ENCODE measurements at places on chromosomes 6 and 20.

DNA sequence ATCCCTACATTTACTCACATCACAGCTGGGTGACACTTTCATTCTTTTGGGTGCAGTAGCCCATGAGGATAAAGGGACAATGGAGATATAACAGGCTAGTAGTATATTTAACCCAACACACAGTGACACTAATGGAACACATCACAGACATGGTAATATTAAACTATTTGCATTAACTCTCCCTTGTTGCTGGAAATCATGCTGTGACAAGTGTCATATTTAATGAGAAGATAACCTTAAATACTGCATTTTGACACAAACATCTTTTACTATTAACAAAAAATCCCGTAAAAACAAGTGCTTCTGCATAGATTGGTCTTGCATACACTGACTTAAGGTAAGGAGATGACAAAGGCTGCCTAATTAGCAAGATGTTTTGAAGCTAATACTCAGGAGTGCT, 45.5 kb downstream of the CNR1 start:
- no peak for DNase-seq

DNA sequence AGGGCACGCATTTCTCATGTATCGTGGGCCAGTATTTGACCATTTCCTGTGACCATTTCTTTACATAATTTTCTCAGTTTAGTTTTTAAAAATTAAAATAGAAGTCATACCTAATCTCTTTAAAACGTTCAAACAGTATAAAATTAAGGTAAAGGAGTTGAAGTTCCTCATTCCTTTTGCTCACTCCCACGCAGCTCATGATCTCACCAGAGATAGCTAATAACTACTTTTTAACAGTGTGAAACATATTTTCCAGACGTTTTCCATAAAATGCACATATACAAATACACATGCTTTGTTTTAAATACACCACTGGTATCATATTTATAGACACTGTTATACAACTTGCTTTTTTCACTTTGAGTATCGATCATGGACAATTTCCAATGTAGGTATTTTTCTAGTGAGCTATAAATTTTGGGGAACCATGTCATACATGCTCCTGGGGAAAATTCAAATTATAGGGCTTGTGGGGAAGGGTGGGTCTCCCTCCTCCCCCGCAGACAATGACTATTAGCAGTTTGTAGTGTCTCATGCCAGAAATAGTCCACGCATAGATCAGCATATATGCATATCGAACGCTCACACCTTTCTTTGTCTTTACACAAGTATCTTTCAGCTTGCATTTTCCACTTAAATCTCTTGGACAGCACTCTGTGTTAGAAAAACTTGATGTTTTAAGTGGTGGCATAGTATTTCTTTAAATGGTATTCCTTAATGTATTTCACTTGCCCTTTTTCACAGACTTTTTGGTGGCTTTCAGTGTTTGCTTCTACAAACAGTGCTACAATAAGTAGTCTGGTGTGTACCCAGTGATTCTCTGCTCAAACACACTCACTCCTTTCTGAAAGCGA, 145.5 kb upstream of the ZNF217 start:
- DNase-seq, result no peak

DNA sequence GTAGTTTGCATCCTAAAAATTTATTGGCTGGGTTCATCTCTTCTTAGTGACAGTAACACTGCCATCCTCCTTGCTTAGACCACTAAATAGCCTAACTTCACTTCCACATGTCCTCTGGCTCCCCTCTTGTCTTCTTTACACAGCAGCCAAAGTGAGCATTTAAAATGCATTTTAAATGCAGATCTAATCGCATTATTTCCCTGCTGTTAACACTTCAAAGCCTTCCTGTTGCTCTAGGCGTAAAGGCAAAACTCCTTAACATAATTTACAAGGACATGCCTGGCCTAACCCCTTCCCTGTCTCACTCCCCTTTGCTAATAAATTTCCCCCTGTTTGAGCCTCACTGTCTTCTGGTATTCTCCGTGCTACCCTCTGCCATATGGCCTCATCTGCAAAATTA, 26.5 kb downstream of the NKAIN2 start:
- no peak for DNase-seq

DNA sequence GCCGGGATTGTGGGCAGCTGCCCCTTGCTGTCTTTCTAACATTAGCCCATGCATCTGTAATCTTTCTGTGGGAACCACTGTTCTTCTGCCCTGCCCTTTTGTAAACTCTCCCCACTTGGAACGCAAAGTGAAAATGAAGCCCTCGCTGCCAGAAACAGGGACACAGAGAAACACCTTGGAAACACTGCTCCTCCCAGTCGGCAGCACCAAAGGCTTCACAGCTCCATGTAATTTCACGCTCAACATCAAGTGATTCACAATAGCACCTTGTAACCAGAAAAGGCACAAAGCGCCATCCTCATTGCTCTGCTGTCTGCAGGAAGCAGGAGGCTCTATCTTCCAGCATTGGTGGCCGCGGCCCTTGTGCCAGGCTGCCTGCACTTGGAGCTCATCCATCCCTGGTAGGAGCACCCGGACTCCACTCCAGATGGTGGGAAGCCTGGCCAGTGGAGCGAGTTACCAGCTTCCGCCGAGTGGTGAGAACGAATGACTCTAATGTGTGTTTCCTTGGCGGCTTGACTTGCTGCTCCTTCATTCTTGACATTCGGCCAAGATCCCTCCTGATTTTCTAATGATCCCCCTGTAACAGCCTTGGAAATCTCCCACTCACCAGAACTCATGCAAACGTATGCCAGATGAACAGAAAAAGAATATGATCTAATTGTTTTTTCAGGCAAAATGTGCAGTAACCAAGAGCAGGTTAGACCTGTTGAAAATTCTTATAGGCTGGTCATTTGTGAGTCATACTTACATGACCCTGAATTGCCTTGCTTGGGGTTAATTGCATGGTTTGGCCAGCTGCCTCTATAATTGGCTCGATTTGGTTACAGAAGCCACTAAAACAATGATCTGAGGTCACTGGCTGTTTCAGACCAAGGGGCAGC, 169.1 kb upstream of the CDYL start:
- no peak for DNase-seq

- peak; percentile 95 for DNase-seq
These were observed 887 bp upstream of the NSFL1C start for GRCh38 chr20:1467355-1468116.

DNA sequence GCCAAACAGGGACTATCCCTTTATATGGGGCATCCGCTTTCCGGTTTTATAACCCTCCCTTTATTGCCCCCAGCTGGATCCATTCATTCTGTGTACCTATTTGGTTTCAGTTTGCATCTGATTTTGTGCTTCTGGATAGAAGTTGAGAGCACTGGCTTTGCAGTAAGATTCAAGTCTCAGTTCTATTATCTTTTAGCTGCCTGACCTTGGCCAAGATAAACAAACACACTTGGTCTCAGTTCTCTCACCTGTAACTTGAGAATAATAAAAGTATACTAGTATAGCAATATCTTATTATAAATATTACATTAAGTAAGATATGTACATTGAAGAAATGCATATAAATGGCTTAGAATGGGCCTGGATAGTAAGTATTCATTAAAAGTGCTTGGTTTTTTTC, 182.4 kb upstream of the TSHZ2 start:
- no peak for DNase-seq

GRCh38 chr6:33391922-33392594, 435 bp downstream of the KIFC1 start:
- DNase-seq, result no peak

DNA sequence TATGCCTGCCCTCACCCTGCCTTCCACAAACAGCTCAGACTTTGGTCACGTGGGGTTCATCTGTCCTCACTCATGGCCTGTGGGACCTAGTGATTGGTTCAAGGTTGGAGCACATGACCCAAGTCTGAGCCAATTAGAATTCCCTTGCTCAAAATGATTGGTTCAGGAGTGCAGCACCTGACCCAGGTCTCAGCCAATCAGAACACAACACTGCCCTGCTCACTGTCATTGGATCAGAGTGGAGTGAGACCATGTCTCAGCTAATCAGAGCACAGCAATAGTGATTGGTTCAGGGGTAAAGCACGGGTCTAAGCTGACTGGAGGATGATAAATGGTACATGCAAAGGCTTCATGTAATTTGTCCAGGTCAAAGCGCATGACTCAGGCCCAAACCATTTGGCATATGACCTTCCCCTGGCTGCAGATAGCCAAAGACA, 102.2 kb downstream of the PREX1 start:
- no peak for DNase-seq

GRCh38 chr6:170208651-170209353, 82.1 kb downstream of the DLL1 start:
- no peak for DNase-seq

- no peak for DNase-seq
These were observed 339.8 kb downstream of the HTR1B start for GRCh38 chr6:77123527-77123926.

Measured in hematopoietic multipotent progenitor cell (in vitro differentiated cells).